ENCODE measurements at places on chromosomes 16 and 17.
A peak's percentile ranks its signal among the peaks of the same experiment; 100 is the strongest.

DNA sequence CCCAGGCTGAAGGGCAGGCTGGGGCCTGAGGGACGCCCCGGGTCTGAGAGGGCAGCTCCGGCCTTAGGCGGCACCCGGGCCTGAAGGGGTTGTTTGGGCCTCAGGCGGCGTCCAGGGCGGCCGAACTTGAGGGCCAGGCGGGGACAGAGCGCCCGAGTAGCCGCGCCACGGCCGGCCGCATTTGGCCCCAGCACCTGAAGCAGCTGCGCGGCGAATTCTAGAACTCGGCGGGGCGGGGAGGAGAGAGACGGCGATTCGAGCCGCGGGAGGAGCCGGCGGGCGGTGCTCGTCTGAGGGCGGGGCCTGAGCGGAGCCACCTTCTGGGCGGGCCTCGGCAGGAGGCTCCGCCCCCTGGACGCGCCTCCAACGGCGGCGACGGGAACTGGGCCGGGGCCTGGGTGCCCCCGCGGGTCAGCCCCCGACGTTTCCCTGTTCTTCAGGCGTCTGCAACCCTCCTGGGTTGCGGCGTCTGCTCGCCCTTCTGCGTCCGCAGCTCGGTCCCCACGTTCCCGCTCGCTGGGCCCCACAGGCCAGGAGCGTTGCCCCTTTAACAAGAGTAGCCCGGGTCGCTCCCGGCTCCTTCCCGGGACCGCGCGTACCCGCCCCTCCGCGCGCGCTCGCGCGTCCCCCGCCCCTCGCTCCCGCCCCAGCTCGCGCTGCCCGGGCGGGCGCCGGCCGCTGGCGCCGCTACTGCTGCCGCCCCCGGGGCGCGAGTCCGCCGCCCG, at the start of the genes INCA1 and KIF1C:
TSS of gene INCA1 (minus strand) at position 221 of the 725 bp plus-strand sequence. CDS start 3,085 bp downstream, outside the sequence.
TSS of gene KIF1C (plus strand) at position 649 of the 725 bp plus-strand sequence. CDS start 2,297 bp downstream, outside the sequence.
- DNase-seq: peak; percentile 71

- DNase-seq: no peak
These were observed 104.2 kb downstream of the CDK5R1 start for GRCh38 chr17:32590974-32591373.

DNA sequence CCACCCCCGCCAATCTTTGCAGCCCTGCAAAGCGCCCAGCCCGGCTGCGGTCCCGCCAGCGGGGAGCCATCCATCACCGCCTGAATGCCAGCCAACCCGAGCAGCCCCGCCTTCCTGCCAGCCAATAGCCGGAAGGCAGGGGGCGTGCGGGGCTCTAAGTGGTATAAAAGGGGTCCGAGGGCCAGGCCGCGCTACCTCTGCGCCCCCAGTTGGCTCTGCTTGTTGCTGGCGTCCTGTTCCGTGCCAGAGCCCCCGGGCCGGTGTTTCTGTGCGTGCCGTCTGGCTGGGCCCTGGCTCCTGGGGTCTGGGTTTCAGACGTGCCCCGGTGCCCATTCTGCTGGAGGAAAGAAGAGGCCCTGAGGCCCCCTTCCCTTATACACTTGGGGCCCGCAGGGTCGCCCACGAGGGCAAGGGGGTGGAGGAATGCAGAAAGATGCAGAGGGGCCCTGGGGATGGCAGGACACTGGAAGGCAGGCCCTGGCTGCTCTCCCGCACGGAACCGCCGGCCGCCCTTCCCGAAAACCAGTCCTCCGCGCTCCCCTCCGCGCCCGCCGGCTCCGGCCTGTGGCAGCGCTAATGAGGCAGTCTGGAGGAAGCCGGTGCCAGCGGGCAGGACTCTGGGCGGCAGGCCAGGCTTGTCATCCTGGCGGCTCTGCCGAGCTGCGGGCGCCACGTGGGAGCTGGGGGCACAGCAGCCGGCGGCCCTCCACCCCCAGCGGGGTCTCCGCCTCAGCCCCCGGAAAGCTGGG, 14.0 kb downstream of the COPZ2 start:
- no peak for DNase-seq

- no peak for DNase-seq
These were observed 134.5 kb upstream of the CHMP6 start for GRCh38 chr17:80856863-80857755.

- no peak for DNase-seq
These were observed 39.1 kb upstream of the PABPN1L start for GRCh38 chr16:88905563-88905962.

DNA sequence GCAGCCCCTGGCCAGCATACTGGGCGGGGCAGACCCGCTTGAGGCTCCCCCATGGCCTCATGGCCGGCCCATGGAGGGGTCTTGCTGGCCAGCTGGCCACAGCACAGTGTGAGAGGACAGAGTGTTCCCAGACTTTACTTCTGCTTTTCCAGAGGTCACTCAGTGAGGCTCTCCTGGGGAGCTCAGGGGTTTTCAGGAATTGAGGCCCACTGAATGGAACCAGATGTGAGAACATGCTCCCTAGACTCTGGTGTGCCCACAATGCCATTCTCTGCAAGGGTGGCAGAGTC, 21.2 kb downstream of the ATP6V0D1 start:
- DNase-seq: no peak

DNA sequence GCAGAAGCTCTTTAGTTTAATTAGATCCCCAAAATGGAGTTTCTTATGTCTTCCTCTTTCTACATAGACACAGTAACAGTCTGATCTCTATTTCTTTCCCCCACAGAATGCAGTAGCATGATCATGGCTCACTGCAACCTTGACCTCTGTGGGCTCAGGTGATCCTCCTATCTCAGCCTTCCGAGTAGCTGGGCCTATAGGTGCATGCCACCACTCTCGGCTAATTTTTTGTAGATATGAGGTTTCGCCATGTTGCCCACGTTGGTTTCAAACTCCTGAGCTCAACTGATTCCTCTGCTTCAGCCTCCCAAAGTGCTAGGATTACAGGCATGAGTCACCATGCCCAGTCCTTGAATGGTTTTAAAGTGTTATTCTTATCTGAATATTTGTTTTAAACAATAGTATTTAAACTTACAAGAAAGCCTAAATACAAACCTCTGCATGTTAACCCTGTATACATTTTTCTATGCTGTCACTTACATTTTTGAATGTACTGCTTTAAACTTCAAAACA, 120.6 kb downstream of the GOSR1 start:
- DNase-seq: no peak

DNA sequence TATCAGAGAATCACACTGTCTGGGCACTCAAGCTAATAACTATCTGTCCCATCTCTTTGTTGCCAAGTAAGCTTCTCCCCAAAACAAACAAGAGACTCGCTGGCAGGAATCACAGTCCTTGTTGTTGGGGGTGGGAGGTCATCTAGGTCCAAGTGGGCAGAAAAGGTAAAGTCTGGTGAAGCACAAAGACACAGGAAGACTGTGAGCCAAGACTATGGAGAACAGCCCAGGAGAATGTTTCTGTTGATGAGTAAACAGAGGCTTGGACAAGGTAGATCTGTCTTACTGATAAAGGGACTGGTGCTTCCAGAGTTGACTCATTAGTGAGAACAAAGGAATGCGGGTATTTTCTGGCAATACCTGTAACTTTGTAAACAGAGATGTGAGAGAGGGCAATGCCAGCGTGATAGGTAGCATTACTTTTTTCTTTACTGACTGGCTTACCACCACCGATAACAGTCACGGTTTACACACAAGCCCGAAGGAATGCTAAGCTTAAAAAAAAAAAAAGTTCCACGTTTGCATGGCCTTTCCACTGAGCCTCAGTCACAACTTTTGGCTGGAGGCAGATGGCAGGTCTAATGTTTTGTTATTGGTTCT, 11.5 kb upstream of the MMD start:
- DNase-seq: no peak

GRCh38 chr16:2231016-2231931, 5.0 kb upstream of the DNASE1L2 start:
- DNase-seq: no peak

Data from brain microvascular endothelial cell (primary cell).